Prostate gland (tissue), 2 donors: ENCODE measurements at places on chromosomes 16 and 17. TPM values are rescaled to one million over a fixed set of nuclear protein-coding genes. Genes with fewer than 3 reads are reported as not detected.
A peak's percentile ranks its signal among the peaks of the same experiment; 100 is the strongest.

DNA sequence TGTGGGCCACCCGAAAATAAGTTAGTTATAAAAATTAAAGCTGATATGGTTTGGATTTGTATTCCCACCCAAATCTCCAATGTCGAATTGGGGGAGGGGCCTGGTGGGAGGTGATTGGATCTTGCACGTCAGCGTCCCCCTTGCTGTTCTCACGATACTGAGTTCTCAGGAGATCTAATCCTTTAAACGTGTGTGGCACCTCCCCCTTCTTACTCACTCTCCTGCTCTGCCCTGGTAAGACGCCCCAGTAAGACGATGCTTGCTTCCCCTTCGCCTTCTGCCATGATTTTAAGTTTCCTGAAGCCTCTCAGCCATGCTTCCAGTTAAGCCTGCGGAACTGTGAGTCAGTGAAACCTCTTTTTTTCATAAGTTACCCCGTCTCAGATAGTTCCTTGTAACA lies 35.4 kb downstream of the SYCE1L start:
- DNase-seq = no peak

Gene LHX1
- not detected for total RNA-seq

- DNase-seq = no peak
Measured at GRCh38 chr17:17628388-17629008, 37.0 kb upstream of the PEMT start.

Gene IL21R
- total RNA-seq = 0.32 TPM

Gene USP43
- total RNA-seq = 33.2 TPM

Gene GSG1L2
- total RNA-seq = not detected

- no peak for DNase-seq
Measured at GRCh38 chr17:8955021-8955959, 10.2 kb downstream of the PIK3R5 start.

DNA sequence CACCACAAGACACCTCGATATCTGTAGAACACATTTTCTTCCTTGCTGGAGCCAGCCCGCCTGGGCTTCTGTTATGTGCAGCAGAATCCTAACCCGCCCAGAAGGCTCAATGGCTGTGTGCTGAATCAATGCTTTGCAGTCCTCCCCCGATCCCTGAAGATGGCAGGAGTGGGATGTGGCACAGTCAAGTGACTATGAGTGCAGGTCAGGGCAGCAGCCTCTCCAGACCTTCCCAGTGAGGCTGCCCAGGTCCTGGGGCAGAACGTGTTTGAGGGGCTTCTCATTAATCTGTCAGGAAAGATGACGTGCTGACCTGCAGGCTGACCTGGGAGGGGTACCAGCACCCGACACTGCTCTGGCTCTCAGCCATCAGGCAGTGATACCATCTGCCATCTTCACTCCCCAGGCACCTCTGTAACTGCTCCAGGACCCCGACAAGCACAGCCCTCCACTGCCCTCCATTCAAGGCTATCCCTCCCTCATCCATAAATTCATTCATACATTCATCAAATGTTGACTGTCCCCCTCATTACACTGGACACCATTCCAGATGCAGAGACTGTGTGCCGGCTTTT lies 35.2 kb downstream of the LRRC75A start:
- DNase-seq = no peak

DNA sequence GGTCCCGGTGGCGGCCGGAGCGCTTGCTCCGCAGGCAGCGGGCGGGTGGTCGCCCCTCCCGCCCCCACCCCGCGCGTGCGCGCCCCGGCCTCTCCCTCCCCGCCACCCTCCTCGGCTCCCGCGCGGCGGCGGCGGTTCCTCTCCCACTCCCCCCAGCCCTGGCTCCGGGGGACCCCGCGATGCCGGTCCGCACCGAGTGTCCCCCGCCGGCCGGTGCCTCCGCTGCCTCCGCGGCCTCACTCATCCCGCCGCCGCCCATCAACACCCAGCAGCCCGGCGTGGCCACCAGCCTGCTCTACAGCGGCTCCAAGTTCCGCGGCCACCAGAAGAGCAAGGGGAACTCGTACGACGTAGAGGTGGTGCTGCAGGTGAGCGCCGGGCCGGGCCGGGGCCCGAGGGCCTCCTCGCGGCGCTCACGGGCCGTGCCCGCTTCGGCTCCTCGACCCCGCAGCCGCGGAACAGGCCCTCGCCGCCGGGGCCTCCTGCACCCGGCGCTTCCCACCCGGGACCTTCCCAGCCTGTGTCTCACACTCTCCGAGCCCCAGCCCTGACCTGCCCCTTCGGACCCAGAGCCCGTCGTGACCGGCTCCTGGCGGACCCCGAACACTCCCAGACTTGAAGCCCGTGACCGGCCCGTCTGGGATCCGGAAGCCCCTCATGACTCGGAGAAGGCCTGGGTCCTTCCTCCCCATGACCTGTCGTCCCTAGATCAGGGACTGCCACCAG lies 490 bp downstream of the GID4 start:
- DNase-seq = no peak

DNA sequence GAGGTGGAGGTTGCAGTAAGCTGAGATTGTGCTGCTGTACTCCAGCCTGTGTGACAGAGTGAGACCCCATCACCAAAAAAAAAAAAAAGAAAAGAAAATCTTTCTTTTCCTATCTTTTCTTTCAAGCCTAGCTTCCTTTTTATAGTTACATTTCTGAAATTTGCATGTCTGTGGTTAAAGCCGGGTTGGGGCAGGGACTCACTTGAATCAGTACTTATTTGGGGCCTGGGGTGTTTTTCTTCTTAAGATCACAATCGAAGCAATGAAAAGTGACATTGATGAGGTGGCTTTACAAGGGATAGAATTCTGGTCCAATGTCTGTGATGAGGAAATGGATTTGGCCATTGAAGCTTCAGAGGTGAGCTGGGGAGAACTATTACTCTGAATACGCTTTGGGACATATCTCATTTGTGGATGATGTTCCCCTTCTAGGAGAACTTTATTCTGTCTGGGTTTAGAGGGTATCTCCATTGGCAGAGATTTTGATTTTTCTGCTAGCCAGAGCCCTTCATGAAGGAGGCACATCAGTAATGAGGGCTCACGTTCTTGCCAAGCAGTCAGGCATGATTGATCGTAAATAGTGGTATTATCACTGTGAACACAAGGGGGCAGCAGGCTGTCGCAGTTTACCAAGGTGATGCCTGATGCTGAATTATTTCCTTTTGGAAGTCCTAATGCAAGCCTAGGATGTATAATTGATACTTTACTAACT lies 14.3 kb downstream of the KPNB1 start:
- peak; percentile 51 for DNase-seq

DNA sequence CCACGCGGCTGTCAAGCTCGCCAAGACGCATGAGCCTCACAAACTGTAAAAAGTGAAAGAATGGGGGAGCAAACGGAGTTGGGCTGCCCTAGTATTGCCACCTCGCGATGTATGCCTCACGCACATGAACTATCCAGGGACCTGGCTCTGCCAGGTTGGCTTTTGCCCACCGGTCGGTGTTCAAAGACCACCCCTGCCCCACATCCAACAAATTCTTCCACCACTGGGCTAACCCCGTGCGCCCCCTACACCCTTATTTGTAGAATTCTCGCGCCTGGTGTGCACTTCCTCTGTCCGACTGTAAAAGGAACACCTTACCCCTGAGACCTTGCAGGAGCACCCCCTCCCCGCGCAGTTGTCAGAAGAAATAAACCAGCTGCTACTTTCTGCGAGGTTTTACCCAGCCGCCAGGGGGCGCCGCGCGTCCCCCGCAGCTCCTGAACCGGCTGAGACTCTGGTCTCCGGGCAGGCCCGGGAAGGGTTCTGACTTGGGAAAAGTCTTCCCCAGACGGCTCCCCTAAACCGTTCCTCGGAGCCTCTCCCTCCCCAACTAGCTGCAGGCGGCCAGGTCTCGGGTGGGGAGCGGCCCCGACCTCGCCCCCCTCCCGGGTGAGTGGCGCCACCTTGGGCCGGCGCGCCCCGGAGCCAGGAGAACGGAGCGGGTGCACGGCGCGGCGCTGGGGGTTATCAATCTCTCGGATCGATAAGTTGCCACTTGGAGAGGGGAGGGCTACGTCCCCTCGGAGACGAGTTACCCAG lies 1.7 kb upstream of the ZNF423 start:
- no peak for DNase-seq

- no peak for DNase-seq
Measured at GRCh38 chr17:542943-543342, 171.7 kb downstream of the VPS53 start.

Gene MYH3
- total RNA-seq = 5.9 TPM

DNA sequence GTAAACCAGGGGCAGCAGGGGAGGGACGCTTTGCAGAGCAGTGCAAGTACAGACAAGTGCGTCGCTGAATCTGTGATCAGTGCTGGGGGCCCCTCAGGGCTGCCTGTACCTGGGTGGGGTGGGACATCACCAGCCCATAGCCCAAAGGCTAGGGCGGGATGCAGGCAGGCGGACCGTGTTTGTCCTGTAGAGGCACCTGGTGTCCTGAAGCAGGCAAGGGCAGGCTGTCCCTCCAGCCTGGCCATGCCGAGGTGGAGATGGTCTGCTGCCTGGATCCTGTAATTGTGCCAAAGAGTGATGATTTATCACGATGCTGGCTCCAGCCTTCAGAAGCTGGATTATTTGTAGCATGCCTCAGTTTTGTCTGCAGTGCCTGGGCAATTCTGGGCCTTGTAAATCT lies 137.9 kb upstream of the GSE1 start:
- DNase-seq = no peak

Gene ABCC11
- total RNA-seq = 1.5 TPM

Gene CFAP97D1
- total RNA-seq = not detected

DNA sequence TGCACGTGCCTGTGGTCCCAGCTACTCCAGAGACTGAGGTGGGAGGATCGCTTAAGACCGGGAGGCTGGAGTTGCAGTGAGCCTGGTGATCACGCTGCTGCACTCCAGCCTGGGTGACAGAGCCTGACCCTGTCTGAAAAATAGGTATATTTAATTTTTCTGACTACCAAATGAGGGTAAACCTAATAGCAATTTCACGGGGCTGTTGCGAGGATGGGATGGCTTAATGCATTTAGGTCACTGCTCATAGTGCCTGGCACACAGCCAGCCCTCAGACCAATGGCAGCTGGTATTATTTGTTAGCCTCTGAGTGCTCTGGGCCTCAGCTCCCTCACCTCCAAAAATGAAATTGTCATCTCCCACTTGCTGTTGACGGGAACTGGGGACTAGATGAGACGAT lies 5.9 kb upstream of the CDIP1 start:
- no peak for DNase-seq

DNA sequence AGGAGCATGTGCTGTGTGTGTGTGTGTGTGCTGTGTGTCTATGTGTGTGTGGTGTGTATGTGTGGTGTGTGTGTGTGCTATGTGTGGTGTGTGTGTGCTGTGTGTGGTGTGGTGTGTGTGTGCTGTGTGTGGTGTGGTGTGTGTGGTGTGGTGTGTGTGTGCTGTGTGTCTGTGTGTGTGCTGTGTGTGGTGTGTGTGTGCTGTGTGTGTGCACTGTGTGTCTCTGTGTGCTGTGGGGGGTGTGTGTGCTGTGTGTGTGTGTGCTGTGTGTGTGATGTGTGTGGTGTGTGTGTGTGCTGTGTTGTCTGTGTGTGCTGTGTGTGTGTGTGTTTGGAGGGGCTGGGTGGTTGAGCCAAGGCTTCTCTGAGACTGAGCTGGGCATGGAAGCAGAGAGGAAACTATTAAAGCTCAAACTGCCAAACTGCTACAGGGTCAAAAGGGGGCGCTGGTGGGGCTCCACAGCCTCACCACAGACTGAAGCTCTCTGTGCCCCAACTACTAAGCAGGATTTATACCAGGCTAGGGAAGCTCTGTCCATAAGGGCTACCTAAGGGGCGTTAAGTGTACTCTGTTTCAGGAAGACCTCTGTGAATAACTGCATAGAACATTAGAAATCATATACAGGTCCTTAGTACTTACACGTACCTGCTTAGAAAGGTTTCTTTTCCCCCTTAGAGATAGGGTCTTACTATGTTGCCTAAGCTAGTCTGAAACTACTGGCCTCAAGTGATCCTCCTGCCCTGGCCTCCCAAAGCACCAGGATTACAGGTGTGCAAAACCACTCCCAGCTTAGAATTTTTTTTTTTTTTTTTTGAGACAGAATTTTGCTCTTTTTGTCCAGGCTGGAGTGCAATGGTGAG lies 27.8 kb upstream of the GHDC start:
- peak; percentile 22 for DNase-seq

GRCh38 chr17:58577696-58578095 lies 63.3 kb upstream of the MTMR4 start:
- DNase-seq = peak; percentile 7

GRCh38 chr16:78106686-78107085 lies 7.2 kb downstream of the WWOX start:
- DNase-seq = no peak

DNA sequence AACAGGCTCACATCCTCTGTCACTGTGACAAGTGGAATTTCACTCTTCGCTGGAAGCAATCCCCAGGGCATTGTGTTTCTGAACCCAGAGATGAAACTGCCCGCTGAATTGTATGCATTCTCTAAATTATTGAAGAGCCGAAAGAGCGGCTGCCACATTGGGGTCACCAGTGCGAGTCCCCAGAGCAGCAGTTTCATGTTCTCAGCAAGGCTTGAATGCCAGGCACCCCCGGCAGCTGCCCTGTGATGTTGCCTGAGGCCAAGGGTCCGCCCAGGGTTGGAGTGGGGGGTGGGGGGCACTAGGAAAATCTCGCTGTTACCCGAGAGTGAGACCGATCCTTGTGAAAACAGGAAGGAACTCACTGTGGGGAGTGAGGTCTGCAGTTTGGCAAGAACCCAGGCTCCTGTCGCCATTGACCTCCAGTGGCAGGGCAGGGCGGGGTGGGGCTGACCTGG lies 20.7 kb upstream of the BCAR1 start:
- DNase-seq = no peak

- DNase-seq = no peak
Measured at GRCh38 chr16:67200491-67200890, 1.6 kb downstream of the ELMO3 start.

Gene CNGB1
- 0.34 TPM for total RNA-seq

DNA sequence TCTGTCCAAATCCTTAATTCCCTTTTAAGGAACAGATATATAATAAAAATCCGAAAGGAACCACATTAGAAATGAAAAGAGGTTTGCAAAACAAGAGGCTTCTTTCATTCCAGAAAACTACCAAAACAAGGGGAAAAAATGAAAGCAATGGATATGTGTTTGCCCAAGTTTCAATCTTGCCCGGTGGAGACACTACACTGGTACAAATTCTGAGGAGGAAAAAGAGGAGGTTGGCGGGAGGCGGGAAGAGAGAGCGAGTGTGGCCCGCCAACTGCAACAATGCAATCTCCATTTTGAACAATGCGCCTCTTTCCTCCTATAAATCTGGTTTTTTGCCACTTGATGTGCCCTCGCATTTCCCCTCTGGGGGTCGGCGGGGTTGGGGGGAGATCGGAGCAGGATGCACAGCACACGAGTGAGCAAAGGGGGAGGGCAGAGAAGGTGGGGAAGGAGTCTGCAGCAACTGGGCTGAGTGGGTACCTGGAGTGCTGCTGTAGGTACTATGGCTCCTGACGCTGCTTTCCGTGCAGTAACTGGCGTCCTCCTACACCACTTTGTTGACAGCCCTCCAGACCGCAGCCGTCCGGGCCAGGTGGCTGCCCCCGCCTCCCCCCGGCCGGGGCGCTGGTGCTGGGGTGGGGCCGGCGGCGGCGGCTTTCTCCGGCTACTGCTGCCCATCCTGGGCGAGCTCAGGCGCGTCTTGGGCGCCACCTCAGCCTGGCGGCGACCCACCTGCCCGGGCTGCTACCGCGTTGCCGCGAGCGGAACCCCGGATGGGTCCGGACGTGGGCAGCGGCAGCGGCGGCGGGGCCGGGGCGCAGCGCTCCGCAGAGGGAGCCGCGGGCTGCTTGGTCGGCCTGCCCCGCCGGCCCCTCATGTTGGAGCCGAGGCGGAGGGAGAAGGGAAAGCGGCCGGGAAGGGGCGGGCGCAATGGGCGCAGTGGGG lies 93.8 kb upstream of the PLEKHM1 start:
- peak; percentile 79 for DNase-seq

Gene LRRC45
- 22.2 TPM for total RNA-seq
